CD4-positive, alpha-beta T cell treated with Interferon gamma for 1 hour (primary cell): ENCODE measurements at places on chromosomes 12 and 14.
A peak's percentile ranks its signal among the peaks of the same experiment; 100 is the strongest.

DNA sequence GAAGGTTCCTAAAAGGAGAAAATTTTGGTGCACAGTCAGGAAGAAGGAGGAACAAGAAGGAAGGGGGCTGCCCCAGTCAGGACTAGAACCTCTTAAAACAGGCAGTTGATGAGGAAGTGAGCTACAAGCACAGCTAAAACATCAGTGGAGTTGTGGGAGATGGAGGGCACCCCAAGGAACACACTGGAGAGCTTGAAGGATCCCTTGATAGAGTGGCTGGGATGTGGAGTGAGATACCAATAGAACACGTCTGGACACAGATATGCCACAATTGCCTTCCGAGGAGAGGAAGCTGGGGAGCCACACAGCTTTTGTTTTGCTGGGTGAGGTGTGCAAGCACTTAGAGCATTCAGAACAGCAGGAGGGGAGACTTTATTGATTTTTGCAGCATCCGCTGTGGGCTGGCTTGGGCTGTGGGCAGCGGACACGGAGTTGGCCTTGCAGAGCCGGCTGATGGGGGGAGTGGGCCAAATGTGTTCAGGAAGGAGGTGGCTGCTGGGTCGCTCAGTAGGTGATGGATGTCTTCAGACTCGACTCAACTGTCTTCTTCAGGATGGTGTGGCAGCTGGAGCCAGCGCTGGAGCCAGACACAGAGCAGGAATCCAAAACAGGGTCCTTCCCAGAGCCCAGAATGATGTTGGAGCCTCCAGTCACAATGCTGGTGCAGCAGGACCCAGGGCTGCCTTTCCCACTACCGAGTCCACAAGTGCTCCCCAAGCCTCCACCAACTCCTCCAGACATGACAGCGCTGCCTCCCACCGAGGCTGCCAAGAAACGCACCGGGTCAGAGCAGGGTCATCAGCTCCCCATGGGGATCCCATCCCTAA, 4.7 kb upstream of the KRT79 start:
- no peak for DNase-seq

DNA sequence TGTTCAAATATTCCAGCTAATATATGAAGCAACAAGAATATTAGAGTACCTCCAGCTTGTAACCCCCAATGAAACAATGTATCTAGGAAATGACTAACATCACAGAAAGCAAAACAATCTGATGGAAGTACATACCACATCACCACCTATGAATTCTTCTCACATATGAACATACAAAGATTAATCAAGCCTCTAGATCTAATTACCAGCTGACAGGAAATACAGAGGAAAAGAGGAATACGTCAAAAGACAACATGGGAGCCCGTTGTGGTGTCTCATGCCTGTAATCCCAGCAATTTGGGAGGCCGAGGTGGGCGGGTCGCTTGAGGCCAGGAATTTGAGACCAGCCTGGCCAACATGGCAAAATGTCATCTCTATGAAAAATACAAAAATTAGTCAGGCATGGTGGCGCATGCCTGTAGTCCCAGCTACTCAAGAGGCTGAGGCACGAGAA, 7.5 kb downstream of the NEDD8 start:
- DNase-seq = no peak

DNA sequence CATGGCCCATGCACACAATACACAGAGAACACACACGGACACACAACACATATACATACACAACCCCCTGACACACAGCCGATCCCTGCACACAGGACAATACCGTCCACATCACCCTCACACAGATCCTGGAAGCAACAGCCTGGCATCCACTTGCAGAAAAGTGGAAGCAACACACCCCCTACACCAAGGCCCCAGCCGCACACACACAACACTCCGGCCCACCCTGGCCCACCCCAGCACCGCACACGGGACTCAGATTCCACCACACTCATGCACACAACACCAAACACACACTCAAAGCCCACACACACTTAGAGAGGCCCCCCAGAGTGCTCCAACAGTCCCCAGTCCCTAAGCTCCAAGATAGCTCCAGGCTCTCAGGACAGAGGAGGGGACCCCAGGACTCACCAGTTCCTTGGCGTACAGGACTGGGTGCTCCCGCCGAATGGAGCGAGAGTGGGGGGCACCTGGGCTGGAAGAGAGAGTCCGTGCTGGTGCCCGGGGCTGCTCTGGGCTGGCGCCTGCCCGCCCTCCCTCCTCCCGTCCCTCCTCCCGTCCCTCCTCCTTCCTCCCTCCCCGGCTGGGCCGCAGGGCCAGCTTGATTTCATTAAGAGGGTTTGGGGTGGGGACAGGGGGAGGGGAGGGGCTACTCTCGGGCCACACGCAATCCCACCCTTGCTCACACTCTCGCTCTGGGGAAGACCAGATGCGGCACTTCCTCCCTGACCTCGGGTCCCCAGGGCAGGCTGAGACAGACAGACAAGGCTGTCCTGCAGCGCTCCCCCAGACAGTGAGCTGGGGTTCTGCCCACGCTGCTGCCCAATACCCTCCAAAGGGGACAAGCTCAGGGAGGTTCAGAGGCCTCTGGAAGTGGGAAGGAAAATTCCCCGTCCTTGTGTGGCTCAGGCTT, at the start of gene TMEM119:
Gene TMEM119 (minus strand): TSS at position 526 of the 913 bp plus-strand sequence. CDS start 5,701 bp downstream, outside the sequence.
- no peak for DNase-seq

DNA sequence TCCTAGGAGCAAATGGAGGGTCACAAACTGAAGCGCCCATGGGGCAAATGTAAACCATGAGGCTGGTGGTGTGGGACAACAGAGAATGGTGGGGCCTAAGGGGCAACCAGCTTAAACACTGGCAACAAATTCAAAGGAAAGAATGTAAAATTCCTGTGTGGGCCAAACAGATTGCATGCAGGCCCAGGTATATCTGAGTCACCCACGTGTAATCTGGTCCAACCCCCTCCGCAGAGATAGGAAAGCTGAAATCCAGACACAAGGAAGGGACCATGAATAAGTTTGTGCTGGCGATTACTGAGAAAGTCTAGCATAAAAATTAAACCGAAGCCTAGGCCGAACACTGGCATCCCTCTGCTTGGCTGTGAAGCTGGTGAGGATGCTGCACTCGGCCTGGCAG, 71.6 kb downstream of the ITPK1 start:
- no peak for DNase-seq

DNA sequence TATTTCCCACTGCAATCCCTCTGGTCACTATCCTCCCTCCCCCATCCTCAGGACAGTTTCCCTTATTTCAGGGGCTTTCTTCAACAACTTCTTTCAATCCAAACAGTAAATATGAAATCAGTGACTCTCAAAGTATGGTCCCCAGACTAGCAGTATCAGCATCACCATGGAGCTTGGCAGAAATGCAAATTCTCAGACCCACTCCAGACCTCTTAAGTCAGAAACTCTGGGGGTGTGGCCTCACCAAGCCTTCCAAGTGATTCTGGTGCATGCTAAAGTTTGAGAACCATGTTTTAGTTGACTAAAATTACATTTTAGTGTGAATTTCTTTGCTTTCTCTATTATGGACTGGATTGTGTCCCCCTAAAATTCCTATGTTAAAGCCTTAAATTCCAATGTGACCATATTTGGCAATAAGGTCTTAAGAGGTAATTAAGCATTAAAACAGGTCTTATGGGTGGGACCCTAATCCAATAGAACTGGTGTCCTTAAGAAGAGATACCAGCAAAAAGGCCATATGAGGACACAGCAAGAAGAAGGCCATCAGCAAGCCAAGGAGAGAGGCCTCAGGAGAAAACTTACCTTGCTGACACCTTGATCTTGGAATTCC, 23.2 kb downstream of the ATP2B1 start:
- DNase-seq = no peak

DNA sequence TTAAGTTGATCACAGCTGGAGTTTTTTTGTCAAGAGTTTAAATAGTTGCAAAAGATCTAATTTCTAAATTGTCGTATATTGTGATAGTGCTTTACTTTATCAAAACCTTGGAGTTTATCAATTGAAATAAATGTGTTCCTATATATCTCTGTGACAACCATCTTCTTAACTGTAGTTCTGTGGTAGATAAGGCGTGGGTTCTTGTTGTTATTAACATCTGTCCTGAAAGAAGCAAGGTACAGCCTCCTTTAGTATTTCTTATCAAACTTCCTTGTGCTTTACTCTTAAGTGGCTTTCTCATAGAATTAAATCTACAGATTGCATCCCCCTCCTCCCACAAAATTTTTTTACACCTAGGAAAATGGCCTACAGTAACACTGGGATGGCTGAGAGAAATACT, 7.3 kb downstream of the SCYL2 start:
- DNase-seq = no peak

- no peak for DNase-seq
Observed at GRCh38 chr12:132437943-132438700, 51.8 kb upstream of the FBRSL1 start.

DNA sequence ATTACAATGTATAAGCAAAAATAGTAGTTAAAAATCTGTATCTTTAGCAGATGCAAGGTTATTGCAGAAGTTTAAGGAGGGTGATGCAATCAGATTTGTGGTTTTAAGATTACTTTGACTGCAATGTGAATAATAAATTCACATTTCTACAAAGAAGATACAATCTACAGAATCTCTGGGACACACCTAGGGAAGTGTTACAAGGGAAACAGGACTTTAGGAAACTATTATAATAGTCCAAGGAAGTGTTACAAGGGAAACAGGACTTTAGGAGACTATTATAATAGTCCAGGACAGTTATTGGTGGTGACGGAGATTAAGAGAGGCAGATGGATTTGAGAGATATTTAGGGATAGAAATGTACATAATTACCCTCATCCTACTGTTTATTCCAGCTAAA, 154.4 kb upstream of the GARIN6 start:
- DNase-seq = no peak

GRCh38 chr12:4849795-4850345, 59.8 kb upstream of the KCNA1 start:
- no peak for DNase-seq

GRCh38 chr14:99189201-99189801, 82.7 kb downstream of the BCL11B start:
- DNase-seq = peak; percentile 26

DNA sequence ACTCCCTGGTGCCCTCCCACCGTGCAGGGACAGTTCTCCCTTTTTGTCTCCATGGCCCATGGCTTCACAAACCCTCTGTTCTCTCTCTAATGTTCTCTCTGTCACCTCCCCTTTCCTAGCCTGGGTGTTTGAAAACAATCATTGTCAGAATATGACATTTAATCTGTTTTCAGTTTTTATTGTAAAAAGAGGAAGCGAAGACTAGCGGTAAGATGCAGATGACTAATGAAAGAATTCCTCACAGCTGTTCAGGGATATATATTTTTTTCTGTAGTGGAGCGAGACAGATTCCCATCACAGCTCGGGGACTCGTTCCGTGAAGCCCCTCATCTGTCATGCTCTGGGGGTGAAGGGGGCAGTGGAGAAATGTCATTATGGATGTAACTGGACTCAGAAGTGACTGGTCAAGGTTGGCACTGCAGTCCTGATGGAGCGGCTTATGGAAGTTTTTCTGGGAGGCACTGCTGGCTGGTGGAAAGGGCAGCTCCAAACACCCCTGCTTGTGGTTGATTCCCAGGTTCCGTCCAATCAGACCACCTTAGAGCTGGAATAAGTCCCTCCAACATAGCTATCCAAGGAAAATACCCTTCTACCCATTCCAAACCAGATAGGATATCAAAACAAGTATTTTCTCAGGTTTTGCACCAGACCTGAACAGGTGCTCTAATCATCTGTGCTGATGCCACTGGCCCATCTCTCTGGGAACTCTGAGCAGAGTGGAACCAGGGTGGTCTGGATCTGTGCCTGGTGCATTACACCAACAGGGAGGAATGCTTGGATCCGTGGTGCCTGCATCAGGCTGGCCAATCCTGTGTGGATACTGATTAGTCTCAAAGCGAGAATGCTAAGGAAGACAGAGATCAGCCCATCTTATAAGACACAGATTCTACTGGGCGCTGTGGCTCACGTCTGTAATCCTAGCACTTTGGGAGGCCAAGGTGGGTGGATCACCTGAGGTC, 84.7 kb downstream of the GPATCH2L start:
- DNase-seq = no peak

- DNase-seq = no peak
Observed at GRCh38 chr12:67068204-67068731, 200.9 kb upstream of the CAND1 start.

DNA sequence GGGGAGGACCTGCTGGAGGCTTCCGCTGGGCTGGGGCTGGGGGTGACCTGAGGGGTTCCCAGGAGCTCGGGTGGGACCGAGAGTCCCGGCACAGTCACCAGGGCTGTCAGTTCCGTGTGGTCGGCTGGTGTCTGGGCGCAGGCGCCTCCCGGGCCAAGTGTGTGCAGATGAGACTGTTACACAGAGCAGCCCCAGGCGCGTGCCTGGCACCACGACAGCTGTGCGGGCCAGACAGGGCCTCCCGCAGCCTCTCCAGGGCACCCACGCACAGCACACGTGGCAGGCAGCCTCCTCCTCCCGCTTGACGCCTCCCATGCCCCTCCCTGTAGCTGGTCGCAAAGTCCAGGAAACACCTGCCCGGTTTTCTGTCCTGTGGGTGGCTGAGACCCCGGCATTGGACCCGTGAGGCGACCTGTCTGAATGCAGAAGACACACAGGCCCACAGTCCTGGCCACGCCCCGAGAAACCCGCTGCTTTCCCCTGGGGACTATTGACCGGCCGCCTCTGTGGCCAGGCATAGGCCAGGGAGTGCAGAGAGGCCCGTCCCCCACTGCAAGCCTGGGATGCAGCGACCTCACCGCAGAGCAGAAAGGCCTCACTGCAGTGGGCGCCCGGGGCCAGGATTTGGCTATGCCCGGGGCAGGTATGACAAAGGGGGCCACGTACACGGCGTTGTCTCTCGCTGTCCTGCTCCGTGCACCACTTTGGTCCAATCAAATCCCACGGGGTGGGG, 12.1 kb upstream of the GALNT9 start:
- no peak for DNase-seq

DNA sequence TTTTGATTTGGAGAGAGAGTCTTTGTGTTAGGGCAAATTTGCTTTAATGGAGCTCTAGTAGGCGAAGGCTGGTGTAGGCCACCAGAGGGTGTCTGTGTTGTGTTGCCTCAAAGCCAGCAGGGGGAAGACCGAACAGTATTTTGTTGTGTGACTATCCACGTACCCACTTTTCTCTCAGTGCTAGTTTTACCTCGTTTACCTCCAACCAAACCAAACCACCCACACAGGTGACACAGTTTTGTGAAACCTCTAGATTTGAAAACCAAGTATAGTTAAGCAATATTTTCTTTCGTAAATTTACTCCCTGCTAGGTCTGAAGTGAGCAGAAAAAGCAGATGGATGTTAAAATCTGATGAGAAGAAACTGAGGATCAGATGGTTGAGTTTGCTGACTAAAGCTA, 36.3 kb upstream of the NPFF start:
- peak; percentile 54 for DNase-seq

DNA sequence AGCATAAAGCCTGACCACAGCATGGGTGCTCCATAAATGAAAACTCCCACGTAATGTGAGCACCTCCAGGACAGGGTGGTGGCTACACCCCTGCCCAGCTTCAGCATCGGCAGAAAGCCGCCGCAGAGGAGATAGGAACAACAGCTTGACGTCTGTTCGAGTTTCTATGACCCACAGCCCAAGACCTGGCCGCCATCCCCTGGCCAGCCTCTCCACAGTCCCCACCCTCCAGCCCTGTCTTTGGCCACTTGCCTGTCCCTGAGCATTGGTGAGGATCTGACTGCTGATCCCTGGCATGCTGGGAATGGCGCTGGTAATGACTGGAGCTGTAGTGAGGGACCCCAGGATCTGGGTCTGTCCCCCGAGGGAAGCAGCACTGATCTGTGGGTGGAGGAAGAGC, 21.3 kb downstream of the POU6F1 start:
- no peak for DNase-seq

GRCh38 chr12:19953734-19954133, 414.6 kb upstream of the PDE3A start:
- no peak for DNase-seq

GRCh38 chr12:90074086-90074485, 365.4 kb upstream of the ATP2B1 start:
- DNase-seq = no peak

- DNase-seq = no peak
Observed at GRCh38 chr12:130418251-130418650, 80.6 kb downstream of the PIWIL1 start.
